ENCODE measurements at places on chromosomes 6 and 20. TPM values are rescaled to one million over a fixed set of nuclear protein-coding genes. Genes with fewer than 3 reads are reported as not detected.

GTSF1L gene
- not detected for total RNA-seq

ECT2L gene
- total RNA-seq: not detected

GPLD1 gene
- 11.0 TPM for total RNA-seq

PHACTR3 gene
- 1.8 TPM for total RNA-seq

MUC21 gene
- total RNA-seq: not detected

SYNDIG1 gene
- total RNA-seq: 0.77 TPM

GSTA2 gene
- not detected for total RNA-seq

NKX2-2 gene
- not detected for total RNA-seq

ULBP1 gene
- total RNA-seq: 0.19 TPM

XKR7 gene
- total RNA-seq: not detected

ZMYND8 gene
- 23.1 TPM for total RNA-seq

GRM4 gene
- total RNA-seq: not detected

BACH2 gene
- total RNA-seq: 2.0 TPM

CARMIL1 gene
- total RNA-seq: 10.3 TPM

HAO1 gene
- not detected for total RNA-seq

CABLES2 gene
- 2.3 TPM for total RNA-seq

BPIFB2 gene
- total RNA-seq: not detected

OPRM1 gene
- total RNA-seq: not detected

LRRN4 gene
- 0.13 TPM for total RNA-seq

OTOR gene
- total RNA-seq: not detected

PLCB4 gene
- total RNA-seq: 5.3 TPM

DPPA5 gene
- not detected for total RNA-seq

ZNF831 gene
- 0.32 TPM for total RNA-seq

SIRPG gene
- total RNA-seq: not detected

MEI4 gene
- not detected for total RNA-seq

STMN3 gene
- 9.9 TPM for total RNA-seq

GLP1R gene
- total RNA-seq: not detected

HEY2 gene
- total RNA-seq: 1.3 TPM

HLA-DRA gene
- 174 TPM for total RNA-seq

CST2 gene
- total RNA-seq: not detected

ASIP gene
- total RNA-seq: not detected

SLC2A4RG gene
- 62.0 TPM for total RNA-seq

NT5E gene
- total RNA-seq: 35.4 TPM

LST1 gene
- total RNA-seq: 23.8 TPM

WFDC5 gene
- total RNA-seq: not detected

CALHM5 gene
- 2.8 TPM for total RNA-seq

IL17A gene
- total RNA-seq: not detected

COL19A1 gene
- total RNA-seq: not detected

PRR18 gene
- total RNA-seq: 1.0 TPM

PKHD1 gene
- total RNA-seq: not detected

ATP6V1G2 gene
- total RNA-seq: 1.1 TPM
